ENCODE measurements at places on chromosomes 6 and 20. TPM values are rescaled to one million over a fixed set of nuclear protein-coding genes. Genes with fewer than 3 reads are reported as not detected.

Gene OR12D3
- total RNA-seq, result not detected

Gene SLC35F1
- 0.02 TPM for total RNA-seq

Gene GHRH
- not detected for total RNA-seq

Gene ZSWIM3
- 1.5 TPM for total RNA-seq

Gene TGM2
- 428 TPM for total RNA-seq

Gene PDE7B
- 1.1 TPM for total RNA-seq

Gene HLA-DQB2
- not detected for total RNA-seq

Gene BPI
- total RNA-seq, result not detected

Gene BPHL
- total RNA-seq, result 21.4 TPM

Gene SLC22A7
- not detected for total RNA-seq

Gene CTCFL
- 0.04 TPM for total RNA-seq

Gene IL17A
- not detected for total RNA-seq

Gene FAM209A
- 0.37 TPM for total RNA-seq

Gene COL9A1
- not detected for total RNA-seq

Gene TJAP1
- 17.0 TPM for total RNA-seq

Gene EYA4
- 7.5 TPM for total RNA-seq

Gene EYS
- 0.06 TPM for total RNA-seq

Gene OR2H2
- total RNA-seq, result not detected

Gene SSTR4
- total RNA-seq, result 0.43 TPM

Gene PPP1R18
- 42.3 TPM for total RNA-seq

Gene RAB32
- 34.6 TPM for total RNA-seq

Gene GPX5
- total RNA-seq, result not detected

Gene WFDC5
- total RNA-seq, result not detected

Gene PTPRA
- 35.3 TPM for total RNA-seq

All from A549 treated with dexamethasone at 1 μM for 4 hours (cell line).